ENCODE measurements at places on chromosomes 1 and 21. TPM values are rescaled to one million over a fixed set of nuclear protein-coding genes. Genes with fewer than 3 reads are reported as not detected.

DNA sequence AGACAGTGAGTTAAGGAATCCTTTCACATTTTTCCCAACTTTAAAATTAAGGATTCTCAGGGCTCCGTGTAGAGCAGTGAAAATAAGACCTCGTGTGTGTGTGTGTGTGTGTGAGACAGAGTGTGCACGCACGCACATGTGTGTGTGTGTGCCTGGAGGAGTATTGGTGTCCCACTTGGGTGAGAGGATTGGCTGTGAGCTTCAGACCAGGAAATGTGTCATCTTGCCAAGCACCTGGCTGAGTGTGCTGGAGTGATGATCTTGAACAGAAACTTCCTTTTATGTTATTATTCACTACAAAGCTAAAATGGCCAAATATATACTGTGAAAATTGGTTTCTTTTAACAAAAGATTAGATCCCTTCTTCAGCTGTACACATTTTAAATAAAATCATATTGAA lies 35.2 kb upstream of the NTPCR start:
- no peak for DNase-seq

GRCh38 chr1:206682111-206682510 lies 2.6 kb upstream of the MAPKAPK2 start:
- no peak for DNase-seq

DNA sequence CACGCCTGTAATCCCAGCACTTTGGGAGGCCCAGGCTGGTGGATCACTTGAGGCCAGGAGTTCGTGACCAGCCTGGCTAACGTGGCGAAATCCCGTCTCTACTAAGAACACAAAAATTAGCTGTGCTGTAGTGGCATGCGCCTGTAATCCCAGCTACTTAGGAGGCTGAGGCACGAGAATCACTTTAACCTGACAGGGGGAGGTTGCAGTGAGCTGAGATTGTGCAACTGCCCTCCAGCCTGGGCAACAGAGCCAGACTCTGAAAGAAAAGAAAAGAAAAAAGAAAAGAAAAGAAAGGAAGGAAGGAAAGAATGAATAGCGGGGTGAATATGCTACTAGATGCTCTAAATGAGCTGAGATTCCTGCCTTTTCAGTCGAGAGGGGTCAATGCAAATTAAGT lies 7.1 kb downstream of the GFI1 start:
- DNase-seq = no peak

DNA sequence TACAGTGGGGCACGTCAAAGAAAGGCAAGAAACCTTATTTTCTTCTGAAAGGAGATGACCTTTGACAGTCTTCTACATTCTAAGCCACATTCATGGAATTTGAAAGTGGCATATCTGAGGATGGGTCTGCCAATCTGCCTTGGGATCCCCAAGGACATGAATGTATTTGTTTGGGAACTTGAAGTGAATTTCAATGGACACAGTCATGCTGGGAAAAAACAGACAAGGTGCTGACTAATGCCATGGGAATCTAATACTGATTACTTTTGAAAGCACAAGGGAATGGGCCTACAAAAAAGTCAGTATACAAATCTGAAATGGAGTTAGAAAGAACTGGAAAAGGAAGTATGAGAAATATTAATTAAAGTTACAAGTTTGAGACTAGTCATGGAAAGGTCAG lies 128.8 kb downstream of the KCNJ6 start:
- no peak for DNase-seq

DNA sequence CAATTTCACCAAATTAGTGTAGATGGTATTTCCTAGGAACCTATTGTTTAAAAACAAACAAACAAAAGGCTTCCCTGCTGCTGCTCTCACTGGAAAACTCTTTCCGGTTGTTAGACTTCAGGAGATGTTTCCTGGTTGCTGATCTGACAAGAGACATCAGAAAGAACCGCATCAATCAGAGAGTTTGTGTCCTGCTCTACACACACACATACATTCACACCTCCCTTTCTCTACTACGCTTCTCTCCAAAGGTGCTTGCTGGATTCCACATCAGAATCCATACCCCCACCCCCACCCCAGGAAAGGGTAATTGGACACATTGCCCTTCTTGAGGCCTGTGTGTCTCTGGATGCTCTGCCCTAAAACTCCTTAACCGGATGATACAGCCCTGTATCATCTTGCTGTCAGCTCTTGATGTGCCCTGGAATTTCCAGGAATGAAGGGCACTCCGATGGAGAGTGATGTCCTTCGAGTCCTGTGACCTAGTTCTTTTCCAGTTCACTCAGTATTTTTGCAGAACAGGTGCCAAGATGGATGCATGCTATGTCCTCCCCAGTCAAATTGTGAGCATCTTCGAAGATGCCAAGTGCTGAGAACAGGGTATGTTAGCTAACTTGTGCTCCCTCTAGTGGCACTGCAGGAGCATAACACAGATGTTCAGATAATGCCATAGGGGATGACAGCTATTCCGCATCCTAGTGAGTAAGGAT lies 113.7 kb upstream of the SLC35F3 start:
- DNase-seq = no peak

DNA sequence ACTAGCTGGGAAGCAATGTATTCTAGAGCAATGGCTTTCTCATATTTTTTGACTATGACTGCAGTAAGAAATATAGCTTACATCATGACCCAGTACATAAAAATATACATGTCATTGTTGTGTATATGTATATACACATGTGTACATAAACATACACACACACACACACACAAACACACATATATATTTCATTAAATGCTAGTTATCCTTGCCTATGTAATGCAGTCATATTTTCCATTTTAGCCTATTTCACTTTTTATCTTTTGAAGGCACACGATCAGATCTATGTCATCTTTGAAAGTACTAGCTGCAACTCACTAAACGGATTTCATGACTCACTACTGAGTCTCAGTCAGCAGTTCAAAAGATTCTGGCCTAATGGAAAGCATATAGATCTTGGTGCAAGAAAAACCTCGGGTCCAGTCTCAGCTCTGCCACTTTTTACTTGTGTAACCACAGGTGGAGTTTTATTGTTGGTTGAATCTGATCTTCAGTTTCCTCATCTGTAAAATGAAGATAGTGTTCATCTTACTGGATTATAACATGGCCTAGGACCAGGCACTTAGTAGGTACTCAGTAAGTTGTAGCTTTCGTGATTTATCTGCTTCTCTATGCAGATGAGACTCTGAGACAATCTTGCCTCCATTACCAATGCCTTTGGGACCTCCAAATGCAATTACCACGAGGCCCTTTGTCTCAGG lies 325.6 kb downstream of the RRAGC start:
- no peak for DNase-seq

DNA sequence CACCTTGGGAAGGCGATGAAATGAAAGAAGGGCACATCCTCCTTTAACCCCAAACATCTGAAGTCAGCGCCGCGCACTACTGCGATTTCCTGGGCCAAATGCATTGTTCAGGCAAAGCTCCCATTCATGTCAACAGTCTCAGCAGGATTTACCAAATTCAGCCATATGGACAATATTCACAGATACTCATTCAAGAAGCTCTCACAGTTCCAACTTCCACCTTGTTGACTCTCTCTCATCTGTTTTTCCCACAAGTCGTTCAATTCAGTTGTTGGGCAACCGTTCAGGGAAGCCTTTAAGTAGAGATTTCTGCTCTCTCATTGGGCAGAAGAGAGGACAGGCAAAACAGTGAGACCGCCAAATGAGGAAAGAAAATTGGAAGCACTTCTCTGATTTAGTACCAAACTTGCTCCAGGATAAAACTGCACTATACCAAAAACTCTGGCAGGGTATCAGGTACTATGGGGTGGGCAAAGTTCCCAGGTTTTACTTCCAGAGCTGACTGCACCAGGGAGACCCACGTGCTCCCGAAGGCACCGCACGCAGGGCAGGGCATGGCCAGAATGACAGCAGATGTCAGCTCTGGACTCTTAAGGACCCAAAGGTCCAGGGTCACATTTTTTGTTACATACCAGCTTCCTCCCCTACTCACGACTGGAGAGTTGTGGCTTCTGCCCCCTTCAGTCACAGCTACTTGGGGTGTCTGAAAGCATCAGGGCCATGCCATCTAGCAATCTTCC lies 668.8 kb downstream of the KIF26B start:
- no peak for DNase-seq

PRELP gene
- 283 TPM for total RNA-seq
